ENCODE measurements at places on chromosomes 13 and 19.

DNA sequence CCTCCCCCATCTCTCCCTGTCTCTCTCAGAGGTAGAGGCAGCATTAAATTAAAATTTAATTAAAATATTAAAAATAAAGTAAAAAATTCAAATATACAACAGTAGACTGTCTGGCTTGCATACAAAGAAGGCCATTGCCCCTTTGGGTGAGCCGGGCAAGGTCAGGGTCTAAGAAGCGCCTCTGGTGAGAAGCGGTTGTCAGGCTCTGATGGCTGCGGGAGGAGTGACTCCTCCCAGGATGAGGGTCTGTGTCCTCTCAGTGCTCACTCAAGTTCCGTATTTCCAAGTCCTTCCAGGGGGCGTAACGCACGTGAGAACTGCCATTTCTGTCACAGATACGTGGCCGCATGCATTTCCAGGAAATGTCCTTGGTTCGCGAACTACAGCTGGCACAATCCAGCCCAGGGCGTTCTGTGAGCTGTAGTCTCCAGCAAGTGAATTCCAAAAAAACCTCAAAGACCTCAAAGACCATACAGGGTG is 737 bp upstream of the ZNF181 start:
- DNase-seq, result peak; percentile 17

DNA sequence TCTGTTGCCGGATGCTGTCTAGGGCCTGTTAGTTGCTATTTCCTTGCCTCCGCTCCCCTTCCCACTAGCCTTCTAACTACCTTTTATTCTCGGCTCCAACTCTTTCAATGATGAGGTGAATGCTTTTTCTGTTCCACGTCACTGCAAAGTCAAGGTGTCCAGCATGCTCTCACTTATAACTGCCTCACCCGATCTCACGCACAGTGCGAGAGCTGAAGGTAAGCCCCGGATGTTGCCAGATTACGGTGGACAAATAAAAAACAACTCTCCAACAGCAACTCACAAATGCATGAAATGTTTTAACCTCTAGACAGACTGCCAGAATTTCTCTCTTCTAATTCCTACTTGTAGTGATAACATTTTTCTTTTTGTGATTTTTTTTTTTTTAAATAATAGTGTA is 169.9 kb downstream of the STK24 start:
- no peak for DNase-seq

DNA sequence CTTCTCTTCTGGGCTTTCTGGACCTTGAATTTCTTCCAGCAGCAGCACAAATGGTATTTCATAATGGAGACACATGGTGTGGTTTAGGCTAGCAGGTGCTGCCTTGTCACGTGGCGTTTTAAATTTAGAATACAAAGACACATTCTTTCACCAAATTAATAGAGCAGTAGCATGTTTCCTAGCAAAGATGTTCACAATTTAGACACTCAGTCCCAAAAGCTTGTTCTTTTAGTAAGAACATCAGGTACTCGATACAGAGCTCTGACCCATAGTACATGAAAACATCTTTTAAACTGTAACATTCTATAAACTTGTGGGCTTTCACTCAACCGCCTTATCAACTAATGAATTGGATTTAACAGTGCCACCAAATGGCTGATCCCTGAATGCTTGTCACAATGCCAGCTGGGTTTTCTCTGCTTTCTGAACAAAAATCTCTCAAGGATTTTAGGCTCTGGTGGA is 290.1 kb downstream of the DCLK1 start:
- no peak for DNase-seq

- DNase-seq, result no peak
Observed at GRCh38 chr13:106310291-106310865, 225.1 kb downstream of the EFNB2 start.

- DNase-seq, result no peak
Observed at GRCh38 chr19:39679056-39679790, 23.5 kb downstream of the LGALS16 start.

DNA sequence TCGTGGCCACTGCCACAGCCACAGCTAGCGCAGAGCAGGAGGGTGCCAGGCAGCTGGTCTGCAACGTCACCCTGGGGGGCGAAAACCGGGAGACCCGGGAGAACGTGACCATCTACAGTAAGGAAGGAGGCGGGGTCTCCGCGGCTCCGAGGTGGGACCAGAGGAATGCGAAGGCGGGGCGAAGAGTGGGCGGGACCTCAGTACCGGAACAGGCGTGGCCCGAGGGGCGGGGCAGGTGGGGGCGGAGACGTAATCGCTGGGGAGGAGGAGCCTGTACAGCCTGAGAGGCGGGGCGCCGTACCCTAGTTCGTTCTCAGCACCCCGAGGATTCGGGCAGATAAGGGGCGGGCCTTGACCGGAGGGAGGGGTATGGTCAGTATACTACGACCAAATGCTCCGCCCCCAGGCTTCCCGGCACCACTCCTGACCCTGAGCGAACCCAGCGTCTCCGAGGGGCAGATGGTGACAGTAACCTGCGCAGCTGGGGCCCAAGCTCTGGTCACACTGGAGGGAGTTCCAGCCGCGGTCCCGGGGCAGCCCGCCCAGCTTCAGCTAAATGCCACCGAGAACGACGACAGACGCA is 2.5 kb downstream of the ICAM5 start:
- DNase-seq, result peak; percentile 44
